ENCODE measurements at places on chromosomes 16 and 17.

GRCh38 chr16:66199189-66199588 is 167.3 kb upstream of the CDH5 start:
- no peak for DNase-seq

DNA sequence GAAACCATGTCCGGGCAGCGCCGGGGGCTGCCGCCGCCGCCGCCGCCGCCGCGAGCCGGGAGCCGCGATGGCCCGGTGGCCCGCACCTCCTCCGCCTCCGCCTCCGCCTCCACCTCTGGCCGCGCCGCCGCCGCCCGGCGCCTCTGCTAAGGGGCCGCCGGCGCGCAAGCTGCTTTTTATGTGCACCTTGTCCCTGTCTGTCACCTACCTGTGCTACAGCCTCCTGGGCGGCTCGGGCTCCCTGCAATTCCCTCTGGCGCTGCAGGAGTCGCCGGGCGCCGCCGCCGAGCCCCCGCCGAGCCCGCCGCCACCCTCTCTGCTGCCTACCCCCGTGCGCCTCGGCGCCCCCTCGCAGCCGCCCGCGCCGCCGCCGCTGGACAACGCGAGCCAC is 587 bp downstream of the HS3ST4 start:
- no peak for DNase-seq

DNA sequence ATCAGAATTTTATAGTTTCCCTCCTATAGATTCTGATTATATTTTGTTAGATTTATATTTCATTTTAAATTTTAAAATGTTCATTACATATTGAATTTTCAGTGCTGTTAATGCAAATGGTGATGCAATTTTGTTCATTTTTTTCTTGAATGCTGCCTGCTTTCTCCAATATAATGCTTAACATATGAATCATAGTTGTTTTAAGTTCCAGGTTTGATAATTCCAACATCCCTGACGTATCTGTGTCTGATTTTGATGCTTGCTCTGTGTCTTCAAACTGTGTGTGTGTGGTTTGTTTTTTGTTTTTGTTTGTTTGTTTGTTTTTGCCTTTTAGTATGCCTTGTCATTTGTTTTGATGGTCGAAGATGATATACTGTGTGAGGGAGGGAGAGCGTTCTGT is 134.7 kb upstream of the ELAC2 start:
- DNase-seq = no peak

GRCh38 chr17:44758414-44759085 is at the start of gene ADAM11:
Gene ADAM11 (plus strand): TSS chr17:44758988. CDS start chr17:44759200, 212 bp downstream.
- DNase-seq = no peak

DNA sequence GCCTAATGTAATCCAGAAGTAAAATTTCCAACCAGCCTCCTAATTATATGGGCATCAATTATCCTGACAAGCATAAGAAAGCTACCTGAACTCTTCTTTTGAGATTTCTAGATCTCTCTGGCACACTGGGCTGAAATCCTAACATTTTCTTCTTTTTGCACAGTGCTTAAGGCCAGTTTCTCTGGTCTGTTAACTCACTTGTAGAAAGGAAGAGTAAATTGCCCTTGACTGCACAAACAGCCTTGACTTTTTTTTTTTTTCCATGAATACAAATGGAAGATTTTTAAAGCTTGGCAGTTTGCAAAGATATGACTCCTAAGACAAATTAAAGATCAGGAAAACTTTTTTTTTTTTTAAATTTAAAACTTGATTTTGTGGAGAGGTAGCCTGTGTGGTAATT is 291.2 kb upstream of the MON1B start:
- no peak for DNase-seq

GRCh38 chr17:12415031-12415430 is 250.7 kb upstream of the MYOCD start:
- DNase-seq = peak; percentile 67

GRCh38 chr16:54050459-54051210 is 236.0 kb downstream of the IRX3 start:
- no peak for DNase-seq

DNA sequence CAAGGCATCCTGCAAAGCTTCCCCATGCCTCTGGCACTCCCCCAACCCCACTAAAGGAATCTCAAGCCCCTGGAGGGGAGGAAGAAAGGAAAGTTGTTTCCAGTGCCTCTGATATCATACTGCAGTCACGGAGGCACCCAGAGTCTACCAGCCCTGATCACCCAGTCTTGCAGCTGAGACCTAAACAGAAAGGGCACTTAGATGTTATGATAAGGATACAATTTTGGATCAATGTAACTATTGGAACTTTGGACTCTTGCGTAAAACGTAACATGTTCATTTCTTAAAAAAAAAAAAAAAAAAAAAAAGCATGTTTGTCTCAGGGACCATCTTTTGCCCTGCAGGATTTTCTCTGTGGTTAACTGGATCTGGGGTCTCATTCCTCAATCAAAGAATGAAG is 52.4 kb upstream of the COX10 start:
- no peak for DNase-seq

- DNase-seq = no peak
These were observed 83.7 kb downstream of the PGS1 start for GRCh38 chr17:78462148-78462547.

DNA sequence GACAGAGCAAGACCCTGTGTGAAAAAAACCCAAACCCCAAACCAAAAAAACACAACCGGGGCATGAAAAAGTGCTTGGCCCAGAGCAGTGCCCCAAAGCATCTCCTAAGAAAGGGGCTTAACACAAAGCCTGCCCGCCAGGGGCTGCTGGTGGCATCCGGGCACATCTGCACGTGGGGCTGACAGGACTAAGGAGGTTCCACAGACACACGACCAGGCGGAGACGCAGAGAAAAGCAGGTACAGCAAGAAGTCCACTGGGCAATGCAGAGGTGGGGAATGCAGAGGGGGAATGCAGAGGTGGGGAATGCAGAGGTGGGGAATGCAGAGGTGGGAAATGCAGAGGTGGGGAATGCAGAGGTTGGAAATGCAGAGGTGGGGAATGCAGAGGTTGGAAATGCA is 109.2 kb downstream of the ZNF778 start:
- DNase-seq = no peak

GRCh38 chr17:57490890-57491289 is 234.6 kb downstream of the MSI2 start:
- no peak for DNase-seq

DNA sequence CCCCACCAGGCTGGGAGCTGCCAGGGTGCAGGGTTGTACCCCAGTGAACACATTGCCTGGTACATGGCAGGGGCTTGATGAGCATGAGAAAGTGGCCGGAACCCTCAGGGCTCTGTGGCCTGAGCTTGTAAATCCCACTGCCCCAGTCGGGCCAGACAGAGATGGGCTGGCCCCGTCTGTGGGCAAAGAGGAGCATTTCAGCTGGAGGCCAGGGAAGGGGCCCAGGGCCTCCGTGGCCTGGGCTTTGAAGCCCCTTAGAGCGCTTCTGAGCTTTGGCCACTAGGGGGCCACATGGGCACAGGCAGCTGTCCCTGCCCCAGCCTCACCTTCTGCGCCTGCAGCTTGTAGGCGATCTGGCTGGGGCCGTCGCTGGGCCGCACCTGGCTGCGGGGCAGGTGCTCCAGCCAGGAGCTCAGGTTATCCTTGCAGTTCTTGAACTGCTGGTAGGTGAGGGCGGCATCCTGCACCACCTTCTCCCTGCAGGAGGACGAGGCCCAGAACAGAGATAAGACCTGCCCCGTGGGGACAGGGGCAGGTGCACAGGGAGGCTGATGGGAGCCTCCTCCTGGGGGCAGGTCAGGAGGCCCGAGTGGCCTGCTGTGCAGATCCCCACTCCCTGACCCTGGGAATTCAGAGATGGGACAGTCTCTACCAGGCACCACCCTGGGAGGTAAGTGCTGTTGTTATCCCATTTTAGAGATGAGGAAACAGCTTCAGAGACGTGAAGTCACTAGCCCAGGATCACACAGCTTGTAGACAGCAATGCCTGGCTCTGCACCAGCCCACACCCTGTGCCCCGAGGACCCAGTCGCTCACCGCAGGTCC is 12.8 kb downstream of the EVPL start:
- DNase-seq = no peak

DNA sequence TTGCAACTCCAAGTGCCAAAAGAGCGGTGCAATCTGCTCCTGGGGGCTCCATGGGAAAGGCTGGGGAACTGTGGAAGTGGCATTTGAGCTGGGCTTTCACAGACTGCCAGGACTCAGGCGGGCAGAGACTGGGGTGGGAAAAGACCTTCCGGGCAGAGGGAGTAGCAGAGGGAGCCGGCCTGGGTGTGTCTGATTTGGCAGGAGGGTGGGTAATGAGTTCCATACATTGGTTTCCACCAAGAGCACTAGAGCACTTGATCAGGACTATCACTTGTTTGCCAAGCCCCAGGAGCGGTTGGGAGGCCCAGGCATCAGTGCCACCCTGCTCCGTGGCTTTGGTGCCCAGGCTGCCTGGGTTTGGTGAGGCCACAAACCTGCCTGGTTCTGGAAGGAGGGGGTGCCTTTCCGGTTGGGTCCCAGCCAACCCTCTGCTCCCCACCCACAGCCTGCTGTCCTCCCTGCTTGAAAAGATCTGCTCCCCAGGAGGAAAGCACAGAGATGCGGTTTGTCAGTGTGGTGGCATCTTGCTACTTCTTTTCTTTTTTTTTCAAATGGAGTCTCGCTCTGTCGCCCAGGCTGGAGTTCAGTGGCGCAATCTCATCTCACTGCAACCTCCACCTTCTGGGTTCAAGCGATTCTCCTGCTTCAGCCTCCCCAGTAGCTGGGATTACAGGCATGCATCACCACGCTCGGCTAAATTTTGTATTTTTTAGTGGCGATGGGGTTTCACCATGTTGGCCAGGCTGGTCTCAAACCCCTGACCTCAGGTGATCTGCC is 3.5 kb upstream of the TRIM47 start:
- DNase-seq = no peak

GRCh38 chr16:53841884-53842283 is 137.9 kb downstream of the FTO start:
- DNase-seq = no peak

GRCh38 chr17:20174588-20175265 is 165.6 kb downstream of the SPECC1 start:
- no peak for DNase-seq

- DNase-seq = no peak
These were observed 25.8 kb downstream of the LITAF start for GRCh38 chr16:11560701-11561453.

GRCh38 chr16:77610496-77610895 is 111.8 kb upstream of the NUDT7 start:
- no peak for DNase-seq

Data from amniotic stem cell (primary cell).